ENCODE measurements at places on chromosomes 2 and 18. TPM values are rescaled to one million over a fixed set of nuclear protein-coding genes. Genes with fewer than 3 reads are reported as not detected.
A peak's percentile ranks its signal among the peaks of the same experiment; 100 is the strongest.

METTL21A gene
- 10.6 TPM for total RNA-seq

- DNase-seq = no peak
Observed at GRCh38 chr2:200042944-200043343, 87.6 kb downstream of the MAIP1 start.

DNA sequence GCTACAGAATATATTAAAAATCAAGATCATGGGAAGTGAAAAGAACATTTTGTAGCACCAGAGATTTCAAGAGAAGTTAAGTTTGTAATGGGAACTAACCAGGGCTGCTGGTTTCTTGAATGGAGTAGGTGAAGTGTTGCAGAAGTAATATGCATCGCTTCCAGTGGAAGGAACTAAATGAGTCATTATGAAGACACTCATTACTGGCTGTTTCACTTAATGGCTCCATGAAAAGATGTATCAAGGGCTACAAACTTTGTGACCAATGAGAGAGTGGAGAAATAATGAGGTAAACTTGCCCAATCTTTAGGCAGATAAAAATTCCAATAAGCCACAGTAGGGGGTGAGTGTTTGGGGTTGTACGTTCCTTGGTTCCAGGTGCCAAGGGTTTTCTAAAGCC lies 380.4 kb upstream of the POU3F3 start:
- DNase-seq = no peak

GRCh38 chr2:171160956-171161740 lies 455 bp upstream of the TLK1 start:
- DNase-seq = peak; percentile 65

DNA sequence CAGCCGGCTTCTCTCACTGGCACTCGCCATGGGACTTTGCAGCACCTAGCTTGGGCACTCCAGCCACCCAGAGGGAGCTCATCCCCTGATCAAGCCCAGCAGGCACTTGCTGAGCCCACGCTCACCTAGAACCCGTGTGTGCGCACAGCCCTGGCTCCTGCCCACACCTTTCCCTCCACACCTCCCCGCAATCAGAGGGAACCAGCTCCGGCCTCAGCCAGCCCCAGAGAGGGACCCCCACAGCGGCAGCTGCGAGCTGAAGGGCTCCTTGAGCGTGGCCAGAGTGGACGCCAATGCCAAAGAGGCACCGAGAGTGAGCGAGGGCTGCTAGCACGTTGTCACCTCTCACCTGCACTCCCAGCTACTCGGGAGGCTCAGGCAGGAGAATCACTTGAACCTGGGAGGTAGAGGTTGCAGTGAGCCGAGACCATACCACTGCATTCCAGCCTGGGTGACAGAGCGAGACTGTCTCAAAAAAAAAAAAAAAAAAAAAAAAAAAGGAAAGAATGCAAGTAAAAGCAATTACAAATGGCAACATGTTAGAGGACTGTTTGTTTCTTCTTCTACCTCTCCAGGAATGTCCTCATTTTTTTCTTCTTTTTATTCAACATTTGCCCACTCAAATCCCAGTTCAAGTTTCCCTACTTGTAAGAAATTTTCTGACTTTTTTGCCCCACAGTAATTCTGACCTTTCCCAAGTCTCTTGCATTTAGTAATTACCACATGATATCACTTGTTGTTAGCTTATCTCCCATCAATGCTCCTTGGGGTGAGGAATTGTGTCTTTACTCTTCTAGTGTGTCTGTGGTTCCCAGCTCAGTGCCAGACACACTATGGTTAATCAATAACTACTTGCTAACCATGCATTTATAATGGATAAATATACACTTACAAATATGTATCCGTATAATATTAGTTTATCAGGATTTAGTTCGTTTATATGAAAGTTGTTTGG lies 40.6 kb upstream of the ST3GAL5 start:
- DNase-seq = no peak

- no peak for DNase-seq
Observed at GRCh38 chr18:39162013-39162827, 1596.6 kb upstream of the CELF4 start.

- no peak for DNase-seq
Observed at GRCh38 chr2:118122594-118123281, 34.5 kb downstream of the INSIG2 start.

- DNase-seq = no peak
Observed at GRCh38 chr2:7225848-7226247, 308.6 kb downstream of the RNF144A start.

GRCh38 chr18:4821801-4822200 lies 366.7 kb upstream of the DLGAP1 start:
- DNase-seq = no peak

- DNase-seq = no peak
Observed at GRCh38 chr2:30221531-30221930, 9.8 kb upstream of the LBH start.

IKZF2 gene
- 2.1 TPM for total RNA-seq

- no peak for DNase-seq
Observed at GRCh38 chr2:147456779-147457178, 388.1 kb upstream of the ACVR2A start.

CYS1 gene
- 21.3 TPM for total RNA-seq

RAD51AP2 gene
- total RNA-seq = not detected

- DNase-seq = no peak
Observed at GRCh38 chr2:39377226-39377939, 59.7 kb downstream of the MAP4K3 start.

DNA sequence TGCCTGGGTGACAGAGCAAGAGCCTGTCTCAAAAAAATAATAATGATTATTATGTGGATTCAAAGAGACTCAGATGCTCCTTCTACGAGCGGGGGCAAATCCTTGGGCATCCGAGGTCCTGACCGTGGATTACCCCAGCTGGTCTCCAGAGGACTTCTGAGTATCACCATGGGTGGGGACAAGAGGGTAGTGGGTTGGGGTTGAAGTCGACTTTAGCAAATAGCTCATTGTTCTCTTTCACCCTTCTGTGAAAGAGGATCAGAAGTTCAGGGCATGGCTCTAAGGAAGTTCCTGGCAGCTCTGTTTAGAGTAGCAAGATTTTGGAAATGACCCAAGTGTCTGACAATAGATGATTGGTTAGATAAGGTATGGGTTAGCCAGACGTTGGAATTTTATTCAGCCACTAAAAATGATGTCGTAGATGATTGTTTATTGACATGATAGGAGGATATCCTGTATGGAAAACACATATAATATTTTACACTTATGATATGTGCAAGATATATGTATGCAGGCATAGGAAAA lies 59.0 kb upstream of the SPRED2 start:
- no peak for DNase-seq

GRCh38 chr2:233989221-233989858 lies 61.2 kb upstream of the SPP2 start:
- no peak for DNase-seq

- DNase-seq = no peak
Observed at GRCh38 chr18:48024881-48025660, 94.6 kb upstream of the SMAD2 start.
